ENCODE measurements at places on chromosomes 5 and 9. TPM values are rescaled to one million over a fixed set of nuclear protein-coding genes. Genes with fewer than 3 reads are reported as not detected.

- DNase-seq = no peak
Measured at GRCh38 chr9:118268046-118268445, 563.8 kb downstream of the TLR4 start.

Gene NSG2
- under 0.01 TPM for total RNA-seq

GRCh38 chr5:114174837-114175236, 187.0 kb upstream of the KCNN2 start:
- peak; percentile 83 for DNase-seq

Gene FCN2
- not detected for total RNA-seq

Gene SMIM33
- not detected for total RNA-seq

Gene CXCL14
- not detected for total RNA-seq

GRCh38 chr9:99299211-99300102, 77.4 kb downstream of the SEC61B start:
- peak; percentile 24 for DNase-seq

Gene F2RL2
- total RNA-seq = 29.8 TPM

GRCh38 chr5:73786043-73786831, 160.2 kb downstream of the ARHGEF28 start:
- DNase-seq = no peak

Gene SPINK6
- total RNA-seq = not detected

Gene OR1J4
- not detected for total RNA-seq

Gene NDUFAF2
- total RNA-seq = 31.6 TPM

DNA sequence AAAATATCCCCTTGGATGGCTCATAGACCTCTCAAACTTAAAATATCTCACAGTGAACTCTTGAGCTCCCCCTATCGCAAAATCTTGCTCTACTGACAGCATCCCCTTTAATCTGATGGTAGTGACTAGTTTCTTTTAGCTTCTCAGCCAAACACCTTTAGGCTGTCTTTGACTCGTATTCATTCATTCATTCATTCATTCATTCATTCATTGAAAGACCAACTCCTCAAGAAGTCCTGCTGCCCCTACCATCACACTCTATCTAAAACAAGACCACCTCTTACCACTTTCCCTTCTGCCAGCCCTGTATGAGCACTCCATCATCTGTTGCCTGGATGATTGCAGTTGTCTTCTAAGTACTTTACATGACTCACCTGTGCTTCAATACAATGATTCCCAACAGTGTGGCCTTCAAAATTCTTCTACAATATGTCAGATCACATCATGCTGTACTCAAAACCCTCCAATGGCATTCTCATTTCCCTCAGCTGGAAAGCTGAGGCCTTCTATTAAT, 46.8 kb downstream of the ITGA2 start:
- no peak for DNase-seq

DNA sequence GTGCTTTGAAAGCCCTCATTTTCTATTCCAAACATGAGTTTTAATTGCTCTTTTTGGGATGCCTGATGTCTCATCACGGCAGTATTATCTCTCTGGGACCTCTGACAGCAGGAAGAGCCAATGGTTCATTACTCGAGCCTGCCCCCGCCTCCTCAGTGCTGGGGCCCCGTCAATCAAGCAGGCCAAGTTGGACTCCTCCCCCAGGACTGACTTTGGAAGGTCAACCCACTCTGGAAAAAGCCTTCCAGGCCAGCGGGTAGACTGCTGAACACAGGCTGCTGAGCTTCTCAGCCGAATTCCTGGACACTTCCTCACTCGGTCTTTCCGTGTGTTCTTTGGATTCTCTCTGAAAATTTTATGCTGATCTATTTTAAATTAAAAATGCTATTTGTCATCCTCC, 9.5 kb upstream of the BARHL1 start:
- DNase-seq = no peak

Gene CDH10
- 0.97 TPM for total RNA-seq

DNA sequence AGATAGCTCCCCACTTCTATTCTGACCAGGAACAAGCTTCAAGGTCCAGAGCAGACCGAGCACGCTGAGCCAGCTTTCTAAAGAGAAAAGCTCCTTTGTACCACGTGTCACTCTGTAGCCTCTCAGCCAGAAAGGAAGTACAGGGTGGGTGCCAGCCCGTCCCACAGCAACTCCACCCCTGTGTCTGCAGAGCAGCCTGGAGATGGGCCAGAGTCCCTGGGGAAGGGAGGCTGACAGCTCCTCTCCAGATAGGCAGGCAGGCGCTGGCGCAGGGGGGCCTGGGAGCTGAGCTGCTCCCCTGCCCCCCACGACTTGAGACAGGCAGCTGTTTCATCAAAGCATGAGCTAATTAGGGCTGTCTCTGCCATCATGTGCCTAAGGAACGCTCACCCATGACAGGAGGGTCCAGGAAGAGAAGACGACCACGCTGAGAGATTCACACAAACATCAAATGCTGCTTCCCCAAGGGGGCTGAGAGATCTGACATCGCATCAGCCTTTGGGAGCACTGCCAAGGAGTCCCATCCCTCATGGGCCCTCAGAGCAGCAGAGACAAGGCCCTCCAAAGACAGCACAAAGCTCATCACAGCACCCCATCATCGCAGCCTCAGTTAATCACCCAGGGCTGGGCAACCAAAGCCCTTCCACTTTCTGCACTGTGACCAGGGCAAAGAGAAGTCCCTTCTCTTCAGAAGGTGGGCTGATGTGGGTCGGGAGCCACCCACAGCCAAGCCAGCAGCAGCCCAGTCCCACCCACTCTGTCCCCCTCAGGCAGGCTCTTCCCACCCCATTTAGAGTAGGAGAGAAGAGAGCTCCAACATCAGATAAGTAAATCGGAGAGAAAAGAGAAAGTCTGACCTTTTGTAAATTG, 78.5 kb upstream of the LRRTM2 start:
- peak; percentile 74 for DNase-seq

- no peak for DNase-seq
Measured at GRCh38 chr5:52735139-52735538, 52.6 kb upstream of the ITGA1 start.

DNA sequence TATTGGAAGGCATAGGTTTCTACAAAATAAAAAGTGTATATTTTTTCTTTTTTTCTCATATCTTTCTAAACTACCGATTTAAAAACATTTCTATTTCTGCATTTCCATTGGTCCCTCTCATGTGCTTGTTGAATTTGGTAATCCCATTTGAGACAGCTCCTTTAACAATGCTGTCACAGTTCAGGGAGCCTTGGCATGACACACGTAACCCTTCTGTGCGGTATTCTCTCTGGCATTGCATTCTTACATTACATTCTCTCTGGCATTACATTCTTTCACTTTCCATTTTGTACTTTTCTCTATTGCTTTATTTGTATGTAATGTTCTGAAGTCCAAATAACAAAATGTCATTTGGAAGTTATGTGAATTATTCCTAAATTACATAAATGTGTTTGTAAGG, 150.7 kb upstream of the RASGRF2 start:
- no peak for DNase-seq

Gene SCGB3A2
- total RNA-seq = not detected

Gene CCDC180
- total RNA-seq = 3.0 TPM

GRCh38 chr5:138716456-138716924, 36.7 kb upstream of the CTNNA1 start:
- no peak for DNase-seq

DNA sequence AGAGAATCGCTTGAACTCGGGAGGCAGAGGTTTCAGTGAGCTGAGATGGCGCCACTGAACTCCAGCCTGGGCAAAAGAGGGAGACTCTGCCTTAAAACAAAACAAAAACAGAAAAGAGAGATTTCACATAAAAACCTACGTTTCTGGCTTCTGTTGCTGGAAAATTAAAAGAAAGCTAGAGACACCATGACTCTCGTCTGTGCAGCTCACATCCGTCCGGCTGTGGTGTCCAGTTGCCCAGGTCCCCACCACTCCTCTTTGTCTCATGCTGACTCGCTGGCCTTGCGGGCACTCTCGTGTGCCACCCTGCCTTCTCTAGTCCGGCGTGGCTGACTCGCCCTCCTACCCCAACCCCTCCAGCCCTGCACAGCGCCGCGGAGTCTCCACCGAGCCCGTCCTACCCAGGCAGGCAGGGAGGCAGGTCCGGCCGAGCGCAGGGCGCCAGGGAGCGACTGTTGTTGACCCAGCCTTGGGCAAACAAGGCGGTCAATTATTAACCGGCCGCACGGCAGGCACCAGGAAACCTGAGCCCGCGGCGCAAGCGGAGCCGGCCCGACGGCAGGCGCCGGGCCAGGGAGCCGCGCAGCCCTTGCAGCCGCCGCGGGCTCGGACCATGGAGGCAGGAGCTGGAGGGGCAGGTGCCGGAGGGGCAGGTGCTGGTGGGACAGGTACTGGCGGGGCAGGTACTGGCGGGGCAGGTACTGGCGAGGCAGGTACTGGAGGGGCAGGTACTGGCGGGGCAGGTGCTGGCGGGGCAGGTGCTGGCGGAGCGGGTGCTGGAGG, at the start of gene PRRT1B:
Gene PRRT1B (plus strand): TSS at position 521 of the 783 bp plus-strand sequence. CDS start 93 bp downstream, at position 614.
- DNase-seq = no peak

Gene ROPN1L
- 0.32 TPM for total RNA-seq

Gene YTHDC2
- 32.2 TPM for total RNA-seq

Gene XRCC4
- 14.5 TPM for total RNA-seq

GRCh38 chr5:72067682-72068470, 39.4 kb upstream of the MAP1B start:
- peak; percentile 67 for DNase-seq

Gene PROB1
- 3.9 TPM for total RNA-seq

Gene TMEM171
- 4.5 TPM for total RNA-seq

- peak; percentile 83 for DNase-seq
Measured at GRCh38 chr5:120405286-120405864, 58.7 kb upstream of the PRR16 start.

DNA sequence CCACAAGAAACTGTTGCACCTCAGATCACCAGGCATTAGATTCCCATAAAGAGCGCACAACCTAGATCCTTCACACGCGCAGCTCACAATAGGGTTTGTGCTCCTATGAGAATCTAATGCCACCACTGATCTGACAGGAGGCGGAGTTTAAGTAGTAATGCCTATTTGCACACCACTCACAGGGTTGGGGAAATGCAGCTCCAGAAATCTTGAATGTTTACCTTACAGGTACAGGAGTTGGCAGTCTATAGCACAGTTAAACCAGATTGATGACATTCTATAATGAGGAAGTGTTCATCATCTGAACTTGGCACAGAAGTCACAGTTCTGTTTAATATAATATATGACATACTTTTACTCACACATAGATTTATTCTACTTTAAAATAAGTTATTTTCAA, 732.2 kb upstream of the ZNF608 start:
- DNase-seq = no peak

- DNase-seq = no peak
Measured at GRCh38 chr9:109455391-109455790, 42.7 kb downstream of the PTPN3 start.

DNA sequence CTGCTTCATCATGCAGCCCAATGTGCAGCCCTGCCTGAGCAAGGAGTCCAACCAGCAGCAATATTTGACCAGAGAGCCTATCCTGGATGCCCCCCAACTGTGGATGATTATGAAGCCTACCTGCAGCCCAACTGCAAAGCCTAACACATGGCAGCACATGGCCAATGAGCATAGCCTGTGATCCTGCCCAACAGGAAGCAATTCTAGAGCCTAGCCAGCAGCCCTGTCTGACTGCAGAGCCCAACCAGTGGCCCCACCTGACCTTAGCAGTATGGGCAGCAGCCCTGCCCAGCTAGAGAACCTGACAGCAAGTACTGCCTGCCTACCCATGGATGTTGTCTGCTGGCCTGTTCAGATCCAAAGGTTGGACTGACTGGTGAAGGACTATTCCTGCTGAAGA, 97.3 kb upstream of the SH3GL2 start:
- DNase-seq = no peak

Gene REXO4
- total RNA-seq = 10.0 TPM

GRCh38 chr5:59418808-59419207, 474.7 kb downstream of the PDE4D start:
- DNase-seq = no peak

DNA sequence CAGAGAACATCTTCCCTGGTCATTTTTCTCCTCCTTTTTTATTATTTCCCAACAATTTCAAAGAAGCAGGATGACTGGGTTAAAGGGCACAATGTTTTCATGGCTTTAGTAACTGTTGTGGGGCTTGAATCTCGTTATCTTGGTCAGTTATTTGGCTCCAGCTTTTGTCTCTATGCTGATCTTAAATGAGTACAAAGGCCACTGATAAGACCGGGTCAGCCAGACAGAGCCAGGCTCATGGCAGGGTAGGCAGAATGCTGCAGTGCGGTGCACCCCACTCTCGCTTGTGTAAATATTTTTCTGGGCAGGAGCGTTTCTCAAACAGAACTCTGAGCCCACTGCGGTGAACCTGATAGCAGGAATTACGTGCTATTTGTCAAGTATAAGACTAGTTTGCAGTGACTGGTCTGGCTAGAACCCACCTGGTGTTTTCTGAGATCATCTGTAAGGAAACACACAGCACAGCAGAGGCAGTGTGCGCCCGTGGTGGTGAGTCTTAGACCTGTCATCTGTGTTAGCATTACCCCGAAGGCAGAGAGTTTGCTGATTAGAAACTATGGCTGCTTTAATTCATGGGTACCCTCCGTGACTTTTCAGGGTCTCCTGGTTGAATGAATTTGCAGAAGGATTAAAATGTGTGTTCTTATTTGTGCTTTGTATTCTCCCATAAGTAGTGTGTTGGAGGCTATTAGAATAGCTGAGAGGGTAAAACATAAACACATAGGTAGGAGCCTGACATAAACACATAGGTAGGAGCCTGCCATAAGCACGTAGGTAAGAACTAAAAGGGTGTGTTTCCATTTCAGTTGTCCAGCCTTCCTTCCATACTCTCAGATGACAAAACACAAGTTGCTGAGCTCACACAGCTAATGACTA, 158.6 kb upstream of the DMRT1 start:
- DNase-seq = no peak

- DNase-seq = no peak
Measured at GRCh38 chr5:10859393-10860195, 98.6 kb upstream of the DAP start.

DNA sequence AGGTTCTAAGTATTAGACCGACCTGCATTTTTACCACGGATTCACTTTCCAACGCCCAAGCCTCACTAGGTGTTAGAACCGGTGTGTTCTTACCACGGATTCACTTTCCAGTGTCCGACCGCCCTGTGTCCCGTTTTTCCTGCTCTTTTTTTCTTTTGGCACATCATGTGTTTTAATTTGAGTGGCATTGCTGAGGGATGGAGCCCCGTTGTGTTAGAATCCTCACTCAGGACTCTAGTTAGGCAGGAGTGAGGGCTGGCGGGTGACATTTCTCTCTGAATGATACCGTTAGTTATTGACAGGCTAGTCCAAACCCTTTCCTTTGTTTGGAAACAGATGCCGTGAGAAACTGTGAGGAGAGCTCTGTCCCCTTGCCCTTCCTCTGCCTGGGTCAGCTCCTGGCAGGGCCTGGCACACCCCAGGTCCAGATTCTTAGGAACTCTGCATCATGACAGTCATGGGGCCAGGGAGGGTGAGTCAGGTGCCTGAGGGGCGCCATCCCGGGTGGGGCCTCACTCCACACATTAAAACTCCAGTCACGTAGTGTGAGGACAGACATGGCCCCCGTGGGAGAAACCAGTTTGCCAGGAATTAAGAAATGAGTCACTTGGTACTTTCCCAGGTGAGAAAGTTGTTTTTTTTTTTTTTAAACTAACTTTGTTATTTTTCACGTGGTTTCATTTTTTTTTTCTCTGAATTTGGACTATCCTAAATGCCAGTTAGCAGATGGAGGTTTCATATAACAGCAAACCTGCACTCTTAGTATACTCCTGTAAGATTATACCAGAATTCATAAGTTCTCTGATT, 15.8 kb downstream of the EXOC3 start:
- DNase-seq = peak; percentile 35

- no peak for DNase-seq
Measured at GRCh38 chr5:176362233-176362490, 598 bp upstream of the KIAA1191 start.

Gene ZNF484
- total RNA-seq = 15.1 TPM

- DNase-seq = peak; percentile 22
Measured at GRCh38 chr5:40914835-40915234, 5.5 kb downstream of the C7 start.

GRCh38 chr5:151275803-151276202, 22.8 kb downstream of the GM2A start:
- DNase-seq = no peak

Gene HTR1A
- not detected for total RNA-seq
